Activated naive CD4-positive, alpha-beta T cell (primary cell): ENCODE measurements at places on chromosomes 2 and 18.

GRCh38 chr2:170436077-170436943 lies 258.4 kb downstream of the MYO3B start:
- no peak for DNase-seq

GRCh38 chr2:167595839-167596471 lies 651.4 kb downstream of the STK39 start:
- DNase-seq = no peak

- DNase-seq = no peak
These were observed 62.3 kb upstream of the TMEM178A start for GRCh38 chr2:39603436-39603835.

GRCh38 chr18:53115876-53116585 lies 776.0 kb downstream of the DCC start:
- no peak for DNase-seq

DNA sequence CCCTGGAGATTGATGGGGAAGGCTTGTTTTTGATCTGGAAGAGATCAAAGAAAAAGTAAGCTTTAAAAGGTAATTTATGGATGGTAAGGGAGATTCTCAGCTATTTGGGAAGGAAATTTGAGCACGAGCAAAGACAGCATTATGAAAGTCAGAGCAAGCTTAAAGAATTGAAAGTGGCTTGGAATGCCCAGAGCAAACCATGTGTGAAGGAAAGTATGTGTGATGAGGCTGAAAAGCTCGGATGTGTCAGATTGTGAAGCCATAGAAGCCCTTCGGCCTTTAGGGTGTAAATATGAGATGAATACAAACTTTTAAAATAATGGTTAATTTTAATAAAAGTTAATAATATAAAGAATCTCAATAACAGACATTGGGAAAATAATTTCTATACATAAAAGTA lies 377.4 kb upstream of the DSEL start:
- no peak for DNase-seq
